Sciatic nerve (tissue), 2 donors: ENCODE measurements at places on chromosomes 4 and X.

DNA sequence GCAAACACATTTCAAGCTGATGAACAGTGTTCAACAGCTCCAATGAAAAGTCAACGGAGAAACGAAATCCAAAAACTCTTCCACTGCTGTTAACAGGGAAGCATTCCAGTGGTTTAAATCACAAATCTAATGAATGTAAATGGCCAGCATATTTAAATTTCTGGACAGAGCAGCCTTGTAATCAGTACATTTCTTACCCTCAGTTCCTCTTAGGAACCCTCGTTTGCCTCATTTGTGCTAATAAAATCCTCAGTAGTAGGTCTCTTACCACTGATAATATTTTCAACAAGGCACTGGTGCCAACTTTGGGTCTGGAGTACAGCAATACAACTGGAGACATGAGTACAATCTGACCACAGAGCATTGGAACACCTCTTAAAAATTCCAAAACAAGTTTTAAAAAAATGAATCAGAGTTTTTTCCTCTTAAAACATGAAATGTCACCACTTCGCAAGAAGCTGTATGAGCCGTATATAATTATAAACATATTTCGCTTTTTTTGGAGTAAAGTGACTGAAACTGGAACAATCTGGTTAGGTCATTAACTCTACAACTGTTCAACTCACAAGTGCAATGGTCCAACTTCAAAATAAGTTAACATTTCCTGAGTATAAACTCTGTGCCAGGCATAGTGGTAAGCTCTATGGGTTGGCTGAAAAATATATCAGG, 211.2 kb downstream of the CPEB2 start:
- no peak for DNase-seq

DNA sequence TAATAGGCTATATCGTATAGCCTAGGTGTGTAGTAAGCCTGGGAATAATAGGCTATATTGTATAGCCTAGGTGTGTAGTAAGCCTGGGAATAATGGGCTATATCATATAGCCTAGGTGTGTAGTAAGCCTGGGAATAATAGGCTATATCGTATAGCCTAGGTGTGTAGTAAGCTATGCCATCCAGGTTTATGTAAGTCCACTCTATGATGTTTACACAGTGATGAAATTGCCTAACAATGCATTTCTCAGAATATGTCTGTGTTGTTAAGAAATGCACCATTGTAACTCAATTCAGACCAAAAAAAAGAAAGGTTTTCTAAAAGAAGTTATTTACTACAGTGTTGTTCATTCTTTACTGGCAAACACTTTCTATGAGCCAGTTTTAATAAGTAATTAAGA, 1387.2 kb downstream of the STIM2 start:
- DNase-seq = no peak

GRCh38 chr4:165393704-165394103, 14.9 kb downstream of the CPE start:
- no peak for DNase-seq

- DNase-seq = no peak
These were observed 155.2 kb downstream of the RBMX2 start for GRCh38 chrX:130556951-130557350.

GRCh38 chr4:47686294-47686872, 151.5 kb downstream of the CORIN start:
- DNase-seq = peak; percentile 62

- no peak for DNase-seq
These were observed 330.8 kb upstream of the DKK2 start for GRCh38 chr4:107366900-107367299.

DNA sequence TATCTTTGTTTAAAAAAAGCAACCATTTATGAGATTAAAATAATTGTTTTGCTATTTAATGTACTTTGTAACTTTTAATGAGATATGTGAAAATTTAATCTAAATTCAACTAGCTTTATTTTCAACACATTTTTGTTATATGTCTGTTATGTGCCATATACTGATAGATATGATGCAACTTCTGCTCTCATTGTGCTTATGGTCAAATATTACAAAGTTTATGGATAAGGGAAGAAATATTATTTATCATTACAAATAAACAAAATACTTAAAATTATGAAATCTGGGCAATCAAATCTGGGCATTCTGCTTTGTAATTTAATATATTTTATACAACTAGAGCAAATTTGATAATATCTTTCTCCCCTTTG, 40.0 kb downstream of the PCDH10 start:
- no peak for DNase-seq

DNA sequence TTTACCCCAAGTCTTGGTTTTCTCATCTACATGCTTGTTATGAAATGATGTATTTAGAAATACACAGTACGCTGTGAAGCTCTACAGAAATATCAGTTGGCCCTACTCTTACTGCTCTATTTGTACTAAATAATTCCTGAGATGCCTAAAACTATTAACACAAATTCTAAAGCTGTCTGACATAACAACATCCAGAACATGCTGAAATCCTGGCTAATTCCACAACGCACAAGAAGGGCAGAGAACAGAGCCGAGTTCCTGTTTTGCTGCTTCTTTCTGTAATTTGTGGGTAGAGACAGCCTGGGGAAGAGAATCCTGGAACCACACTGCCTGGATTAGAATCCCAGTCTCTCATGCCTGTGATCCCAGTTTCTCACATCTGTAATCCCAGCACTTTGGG, 59.0 kb downstream of the ZNF827 start:
- no peak for DNase-seq

DNA sequence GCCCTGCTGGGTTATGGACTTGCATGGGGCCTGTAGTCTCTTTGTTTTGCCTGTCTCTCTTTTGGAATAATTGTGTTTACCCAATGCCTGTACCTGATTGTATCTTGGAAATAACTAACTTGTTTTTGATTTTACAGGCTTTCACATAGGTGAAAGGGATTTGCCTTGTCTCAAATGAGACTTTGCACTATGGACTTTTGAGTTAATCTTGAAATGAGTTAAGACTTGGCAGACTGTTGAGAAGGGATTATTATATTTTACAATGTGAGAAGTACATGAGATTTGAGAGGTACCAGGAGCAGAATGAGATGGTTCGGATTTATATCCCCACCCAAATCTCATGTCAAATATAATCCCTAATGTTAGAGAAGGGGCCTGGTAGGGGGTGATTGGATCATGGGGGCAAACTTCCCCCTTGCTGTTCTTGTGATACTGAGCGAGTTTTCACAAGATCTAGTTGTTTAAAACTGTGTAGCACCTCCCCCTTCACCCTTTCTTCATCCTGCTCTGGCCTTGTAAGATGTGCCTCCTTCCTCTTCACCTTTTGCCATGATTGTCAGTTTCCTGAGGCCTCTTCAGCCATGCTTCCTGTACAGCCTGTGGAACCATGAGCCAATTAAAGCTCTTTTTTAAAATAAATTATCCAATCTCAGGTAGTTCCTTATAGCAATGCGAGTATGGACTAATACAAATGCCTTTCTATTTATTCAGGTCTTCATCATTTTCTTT, 102.3 kb downstream of the MSN start:
- DNase-seq = no peak

- no peak for DNase-seq
These were observed 1249.4 kb downstream of the ADGRL3 start for GRCh38 chr4:62449538-62449937.

- no peak for DNase-seq
These were observed 37.6 kb downstream of the ARFIP1 start for GRCh38 chr4:152817331-152817730.

GRCh38 chrX:116278826-116279225, 108.3 kb downstream of the AGTR2 start:
- no peak for DNase-seq

DNA sequence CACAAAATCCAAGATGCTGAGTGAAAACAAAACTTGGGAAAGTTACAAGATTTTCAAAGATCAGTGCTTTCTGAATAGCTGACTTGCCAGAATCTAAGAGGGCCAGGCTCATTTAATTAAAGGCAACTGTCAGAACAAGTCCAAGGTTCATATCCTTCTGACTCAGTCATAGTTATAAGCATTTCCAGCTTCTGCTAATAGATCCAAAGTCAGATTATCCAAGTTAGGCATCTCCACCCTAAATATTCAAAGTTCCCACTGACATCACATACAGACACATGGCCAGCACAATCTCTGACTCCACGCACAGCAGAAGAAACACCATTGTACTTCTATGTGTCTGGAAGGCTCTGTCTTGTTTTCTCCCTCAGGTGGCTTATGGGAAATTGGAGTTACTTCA, 41.8 kb downstream of the GASK1B start:
- DNase-seq = no peak

- DNase-seq = no peak
These were observed 48.9 kb upstream of the SPIN3 start for GRCh38 chrX:57044245-57044644.

GRCh38 chrX:18206657-18207056, 14.0 kb downstream of the BEND2 start:
- DNase-seq = no peak

DNA sequence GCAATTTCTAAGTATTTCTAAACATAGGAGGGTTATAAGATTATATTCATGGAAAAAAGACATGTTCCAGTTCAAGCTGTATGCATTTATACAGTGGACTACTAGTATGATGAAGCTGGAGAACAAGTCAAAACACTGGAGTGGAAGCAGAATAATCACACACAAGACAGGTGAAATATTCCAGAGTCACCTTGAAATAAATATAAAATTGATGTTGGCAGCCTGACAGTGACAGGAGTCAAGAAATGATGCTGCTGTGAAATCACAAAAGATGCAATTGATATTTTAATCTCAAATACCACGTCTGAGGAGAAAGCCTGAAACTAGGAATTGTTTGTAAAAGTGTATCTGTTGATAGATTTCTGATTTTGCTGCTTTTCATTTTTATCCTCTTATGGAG, 667.3 kb downstream of the IL1RAPL1 start:
- no peak for DNase-seq

DNA sequence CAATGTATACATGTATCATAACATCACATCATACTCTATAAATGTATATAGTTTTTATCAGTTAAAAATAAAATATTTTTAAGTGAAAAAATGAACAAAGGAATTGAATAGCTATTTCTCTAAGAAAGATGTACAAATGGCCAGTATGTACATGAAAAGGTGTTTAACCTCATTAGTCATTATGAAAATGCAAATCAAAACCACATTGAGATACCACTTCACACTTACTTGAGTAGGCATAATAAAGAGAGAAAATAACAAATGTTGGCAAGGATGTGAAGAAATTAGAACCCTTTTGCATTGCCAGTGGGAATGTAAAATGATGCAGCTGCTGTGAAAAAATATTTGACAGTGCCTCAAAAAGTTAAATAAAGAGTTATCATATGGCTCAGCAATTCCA, 95.5 kb downstream of the IRS4 start:
- DNase-seq = no peak

DNA sequence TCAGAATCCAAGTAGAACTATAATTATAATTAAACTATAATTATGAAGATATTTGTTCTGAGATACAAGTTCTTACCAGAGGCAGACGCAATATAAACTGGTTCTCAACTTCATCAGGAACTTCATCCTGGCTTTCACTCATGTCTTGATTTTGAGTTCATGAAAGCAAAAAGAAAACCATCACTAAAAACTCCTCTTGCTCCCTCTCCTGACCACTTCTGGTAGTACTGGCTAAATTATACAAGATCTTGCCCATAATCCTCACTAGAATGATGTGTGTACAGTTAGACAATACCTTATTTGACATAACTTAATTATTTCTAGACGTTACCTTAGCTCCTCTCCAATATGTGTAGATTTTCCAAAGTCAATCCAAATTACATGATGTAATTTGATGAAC, 3.7 kb downstream of the TAF7L start:
- DNase-seq = no peak

DNA sequence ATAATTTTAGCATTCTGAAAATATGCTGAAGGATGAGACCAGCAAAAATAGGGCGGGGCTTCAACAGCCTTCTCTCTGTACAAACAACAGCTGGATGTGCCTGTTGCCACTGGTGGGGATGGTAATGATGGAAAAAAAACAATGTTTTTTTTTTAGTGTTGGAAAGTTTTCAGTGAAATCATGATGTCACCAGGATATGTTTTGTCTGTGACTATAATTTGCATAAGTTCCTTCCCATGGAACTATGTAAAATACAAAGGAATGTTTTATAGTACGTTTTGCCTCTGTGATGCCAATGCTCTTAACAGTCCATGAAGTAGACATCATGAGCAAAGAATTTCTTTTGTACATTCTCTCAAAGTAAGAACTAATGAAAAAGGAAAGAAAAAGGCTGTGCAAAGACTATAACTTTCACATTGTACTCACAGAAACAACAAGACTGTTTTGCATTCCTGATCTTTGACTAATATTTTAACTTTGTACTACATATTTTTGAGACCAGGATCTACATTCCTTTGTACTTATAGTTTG, 589.7 kb downstream of the SPRY1 start:
- DNase-seq = no peak

GRCh38 chrX:20594985-20595384, 328.3 kb upstream of the RPS6KA3 start:
- DNase-seq = no peak

- DNase-seq = no peak
These were observed 23.4 kb downstream of the TMEM164 start for GRCh38 chrX:110026099-110026844.

GRCh38 chr4:187615972-187616371, 379.6 kb upstream of the ZFP42 start:
- DNase-seq = no peak

DNA sequence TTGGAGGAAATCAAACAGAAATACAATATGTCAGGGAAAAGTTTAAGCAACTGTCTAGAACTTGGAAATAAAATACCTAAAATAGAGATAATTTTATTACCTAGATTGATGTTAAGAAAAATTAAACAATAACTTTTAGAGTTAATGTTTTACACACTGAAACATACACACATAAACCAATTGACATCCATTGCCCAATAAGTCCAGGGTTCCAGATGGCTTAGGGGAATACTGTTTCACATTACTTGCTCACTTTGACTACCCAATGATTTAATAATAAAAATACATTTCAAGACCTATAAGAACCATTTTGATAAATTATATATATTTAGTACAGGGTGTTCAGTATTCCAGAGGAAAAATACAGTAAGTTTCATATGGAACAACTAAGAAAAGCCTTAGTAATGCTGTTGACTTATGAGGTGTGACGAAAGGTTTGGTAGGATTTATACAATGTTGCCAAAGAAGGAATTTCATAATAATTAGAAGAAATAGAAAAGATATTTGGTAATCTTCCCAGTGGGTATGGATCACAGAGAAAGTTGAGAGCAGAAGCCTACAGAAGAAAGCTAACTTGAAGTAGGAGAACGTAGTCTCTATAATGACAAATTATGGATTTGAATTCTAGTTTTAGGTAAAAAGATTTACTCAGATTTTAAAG, 23.0 kb upstream of the UGT2B4 start:
- no peak for DNase-seq
